ENCODE measurements at places on chromosomes 13 and 19.
A peak's percentile ranks its signal among the peaks of the same experiment; 100 is the strongest.

- DNase-seq: no peak
These were observed 1170.3 kb downstream of the OLFM4 start for GRCh38 chr13:54198911-54199310.

GRCh38 chr19:24054044-24054935 is 32.7 kb upstream of the ZNF254 start:
- DNase-seq: no peak

DNA sequence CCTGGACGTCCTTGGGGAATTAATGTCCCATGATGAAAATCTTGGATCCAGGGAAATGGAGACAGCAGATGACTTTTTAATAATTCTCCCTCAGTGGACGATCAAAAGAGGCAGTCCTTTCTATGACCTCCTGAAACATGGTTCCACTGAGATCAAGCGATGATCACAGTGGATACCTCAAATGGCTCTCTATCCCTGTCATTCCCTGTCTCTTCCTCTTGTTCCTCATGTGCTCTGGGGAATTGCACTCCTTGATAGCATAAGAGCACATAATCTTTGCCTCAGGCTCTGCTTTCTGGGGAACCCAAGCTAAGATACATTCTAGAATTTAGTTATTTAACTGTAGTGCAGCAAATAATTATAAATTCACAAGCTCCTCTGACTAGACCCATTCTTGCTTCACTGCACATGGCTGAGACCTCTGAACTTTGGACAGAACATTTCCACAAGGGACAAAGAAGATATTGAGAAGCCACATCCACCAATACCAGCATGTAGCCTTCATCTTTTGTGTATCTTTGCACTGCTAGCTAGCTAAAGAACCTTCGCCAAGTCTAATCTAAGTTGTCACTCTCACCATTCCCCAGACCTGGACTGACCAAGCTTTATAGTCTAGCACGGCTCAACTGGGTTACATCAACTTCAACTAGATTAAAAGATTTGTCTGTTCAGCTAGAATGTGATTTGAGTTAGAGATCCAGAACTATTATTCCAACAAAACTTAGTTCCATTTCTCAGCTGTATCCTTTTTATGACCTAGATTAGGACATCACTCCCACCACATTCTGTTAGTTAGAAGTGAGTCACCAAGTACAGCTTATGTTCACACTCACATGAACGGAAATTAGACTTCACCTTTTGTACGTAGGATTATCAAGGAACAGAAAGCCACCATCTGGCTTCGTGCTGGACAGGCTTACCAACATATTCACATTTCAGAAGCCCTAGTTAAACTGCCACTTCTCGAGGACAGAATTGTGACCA is 142.7 kb downstream of the SUCLA2 start:
- DNase-seq: peak; percentile 61

GRCh38 chr19:17060802-17061201 is 14.4 kb downstream of the HAUS8 start:
- peak; percentile 70 for DNase-seq

DNA sequence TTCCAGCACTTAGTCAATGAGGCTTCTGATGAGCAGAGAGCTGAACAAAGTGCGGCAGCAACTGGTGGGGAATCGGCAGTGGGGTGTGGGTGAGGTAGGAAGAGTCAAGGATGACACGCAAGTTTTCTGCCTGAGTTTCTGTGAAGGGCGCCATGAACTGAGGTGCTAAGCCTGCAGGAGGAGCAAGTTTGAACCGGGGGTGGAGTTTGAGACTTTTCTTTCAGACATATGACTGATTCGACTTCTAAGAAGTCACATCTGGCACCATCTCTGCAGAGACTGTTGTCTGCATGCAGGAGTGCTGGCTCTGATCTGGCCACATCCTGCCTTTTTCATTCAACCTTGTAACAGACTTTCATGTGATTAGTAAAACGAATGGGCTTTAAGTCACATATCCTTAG is 14.8 kb upstream of the GPI start:
- DNase-seq: no peak

All from inflammatory macrophage treated with lipopolysaccharide for 4 hours (primary cell).